ENCODE measurements at places on chromosomes 3 and 15.

DNA sequence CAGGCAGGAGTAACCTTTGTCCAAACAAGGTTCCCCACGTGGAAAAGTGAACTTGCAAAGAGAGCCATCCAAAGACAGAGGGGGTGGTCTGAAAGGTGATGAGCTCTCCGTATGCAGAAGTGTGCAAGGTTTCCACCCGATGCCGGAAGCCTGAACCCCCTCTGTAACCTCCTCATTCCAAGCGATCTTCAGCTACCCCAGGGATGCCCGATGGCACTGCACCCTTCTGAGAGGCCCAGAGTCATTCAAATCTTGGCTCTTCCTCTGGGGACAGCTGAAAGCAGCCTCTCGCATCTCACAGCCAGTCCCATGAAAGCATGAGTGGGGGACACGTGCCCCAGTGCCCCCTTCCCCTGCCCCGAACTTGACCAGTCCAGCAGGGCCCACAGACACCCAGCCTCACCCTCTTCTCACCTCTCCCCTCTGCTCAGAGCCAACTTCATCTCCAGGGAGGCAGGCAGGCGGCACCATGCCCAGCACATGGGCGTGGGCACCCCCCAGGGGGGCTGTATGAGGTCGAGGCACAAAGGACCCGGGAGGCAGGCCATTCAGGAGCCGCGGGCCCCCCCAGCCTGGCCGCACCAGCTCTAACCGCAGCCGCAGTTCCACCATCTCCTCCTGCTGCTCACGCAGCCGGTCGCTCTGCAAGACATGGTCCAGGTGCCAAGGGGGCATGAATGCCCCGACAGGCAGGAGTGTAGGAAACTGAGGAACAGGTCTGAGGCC lies 8.7 kb downstream of the KIF7 start:
- DNase-seq = no peak

DNA sequence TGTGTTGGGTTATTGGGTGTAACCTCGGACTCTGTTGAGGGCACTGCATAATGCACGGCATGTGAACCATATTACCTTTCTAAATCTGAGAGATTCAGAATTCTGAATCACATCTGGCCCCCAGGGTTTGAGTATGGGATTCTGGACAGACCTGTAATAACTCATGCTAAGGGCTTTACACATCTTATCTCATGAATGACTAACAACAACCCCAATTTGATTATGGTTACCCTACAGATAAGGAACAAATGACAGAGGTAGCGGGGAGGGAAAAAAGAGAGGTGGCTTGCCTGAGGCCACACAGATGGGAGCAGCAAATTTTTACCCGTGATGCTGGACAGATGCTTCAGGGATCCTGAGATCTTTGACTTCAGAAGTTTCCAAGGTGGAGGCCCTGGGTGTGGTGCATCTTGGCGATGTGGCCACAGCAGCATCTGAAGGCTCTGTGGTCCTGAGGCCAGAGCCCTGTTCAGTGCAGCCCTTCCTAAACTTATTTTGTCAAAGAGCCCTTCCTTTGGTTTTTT lies 43.8 kb downstream of the POMGNT2 start:
- DNase-seq = no peak

GRCh38 chr3:51739110-51739509 lies 32.2 kb downstream of the GRM2 start:
- no peak for DNase-seq

- no peak for DNase-seq
Measured at GRCh38 chr3:175751089-175751488, 892.0 kb downstream of the NAALADL2 start.

GRCh38 chr3:18295171-18295920 lies 129.8 kb downstream of the SATB1 start:
- no peak for DNase-seq

DNA sequence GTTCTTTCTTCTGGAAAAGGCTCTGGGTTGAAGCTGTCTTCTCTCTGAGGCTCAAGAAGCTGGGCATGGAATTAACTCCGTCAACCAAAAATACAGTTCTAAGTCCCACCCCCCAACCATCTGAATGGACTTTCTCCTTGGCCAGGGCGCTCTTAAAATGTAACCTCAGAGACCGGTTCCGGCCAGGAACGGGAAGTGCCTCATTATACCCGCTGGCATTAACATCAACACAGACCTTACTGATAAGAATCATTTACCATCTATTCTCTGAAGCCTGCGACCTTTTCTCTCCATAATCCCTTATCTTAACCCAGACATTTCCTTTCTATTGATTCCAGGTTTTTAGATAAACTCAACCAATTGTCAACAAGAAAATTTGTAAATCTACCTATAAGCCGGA lies 64.7 kb downstream of the ATP1B3 start:
- DNase-seq = no peak

- DNase-seq = no peak
Measured at GRCh38 chr3:50672656-50673055, 2.1 kb upstream of the DOCK3 start.

GRCh38 chr3:156867174-156867573 lies 41.0 kb downstream of the LEKR1 start:
- no peak for DNase-seq

GRCh38 chr3:13141183-13141582 lies 68.0 kb upstream of the IQSEC1 start:
- no peak for DNase-seq

DNA sequence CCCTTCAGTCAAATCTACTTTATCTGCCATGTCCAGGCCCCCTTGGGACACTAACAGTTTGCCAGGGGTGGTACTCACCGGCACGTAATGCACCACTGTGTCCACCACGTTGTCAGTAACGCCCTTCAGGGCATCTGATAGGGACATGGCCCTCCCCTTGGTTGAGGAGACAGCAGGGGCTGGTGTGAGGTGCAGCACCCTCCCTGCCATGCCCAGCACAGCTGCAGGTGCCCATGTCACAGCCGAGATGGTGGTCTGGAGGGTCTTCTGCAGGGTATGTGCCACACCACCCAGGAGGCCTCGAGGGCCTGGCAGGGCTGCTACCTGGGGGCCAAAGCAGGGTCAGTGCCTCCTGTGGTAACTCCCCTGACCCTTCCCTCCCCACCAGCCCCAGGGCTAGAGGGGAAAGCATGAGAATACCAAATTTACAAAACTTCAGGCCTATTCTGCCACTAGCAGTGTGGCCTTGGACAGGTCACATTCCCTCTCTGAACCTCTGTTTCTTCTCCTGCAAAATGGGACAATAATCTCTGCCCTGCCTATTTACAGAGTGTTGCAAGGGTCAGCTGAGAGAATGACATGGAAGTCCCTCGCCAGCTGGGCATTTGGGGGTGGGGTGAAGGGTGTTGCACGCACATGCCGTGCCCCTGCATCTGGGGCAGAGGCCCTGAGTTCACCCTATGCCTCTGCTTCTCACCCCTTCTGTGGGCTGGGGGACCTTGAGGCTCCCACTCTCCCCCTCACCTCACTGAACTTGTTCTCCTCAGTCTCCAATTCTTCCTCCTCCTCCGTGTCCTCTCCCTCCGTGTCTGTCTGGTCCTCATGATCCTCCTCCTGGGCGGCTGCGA lies 11.8 kb upstream of the KIF7 start:
- no peak for DNase-seq

GRCh38 chr15:72237029-72237852 lies 6.3 kb upstream of the PKM start:
- peak; percentile 35 for DNase-seq

GRCh38 chr3:23519314-23520208 lies 286.2 kb upstream of the UBE2E1 start:
- no peak for DNase-seq

GRCh38 chr3:101625879-101626278 lies 51.1 kb downstream of the ZBTB11 start:
- DNase-seq = no peak

DNA sequence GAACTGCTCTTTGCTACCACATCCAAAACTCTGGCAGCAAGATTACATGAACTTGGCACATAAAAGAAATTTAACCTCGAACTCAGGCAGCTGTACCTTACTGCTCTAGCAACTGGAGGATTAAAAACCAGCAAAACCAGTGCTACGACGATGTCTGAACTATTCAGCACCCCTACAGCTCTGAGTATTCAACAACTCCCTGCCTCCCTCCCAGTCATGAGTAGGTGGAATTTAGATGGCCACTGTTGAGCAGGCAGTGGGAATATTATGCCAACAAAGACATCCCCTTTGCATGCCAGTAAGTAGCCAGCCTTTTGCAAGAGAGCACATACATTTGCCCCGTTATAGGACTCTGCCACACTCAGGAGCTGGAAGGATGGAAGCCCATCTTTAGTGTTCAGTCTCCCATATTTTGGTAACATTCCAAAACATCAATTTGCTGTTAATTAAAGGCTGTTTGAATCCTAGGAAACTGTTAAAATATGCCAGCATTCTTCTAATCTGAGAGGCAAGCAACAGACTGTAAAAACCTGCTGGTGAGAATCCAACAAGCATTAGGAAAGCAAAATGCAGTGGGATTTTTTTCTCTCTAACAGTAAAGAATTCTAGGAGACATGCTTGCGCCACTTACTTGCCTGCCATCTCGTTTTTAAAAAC lies 85.4 kb downstream of the ZNF385D start:
- DNase-seq = no peak

DNA sequence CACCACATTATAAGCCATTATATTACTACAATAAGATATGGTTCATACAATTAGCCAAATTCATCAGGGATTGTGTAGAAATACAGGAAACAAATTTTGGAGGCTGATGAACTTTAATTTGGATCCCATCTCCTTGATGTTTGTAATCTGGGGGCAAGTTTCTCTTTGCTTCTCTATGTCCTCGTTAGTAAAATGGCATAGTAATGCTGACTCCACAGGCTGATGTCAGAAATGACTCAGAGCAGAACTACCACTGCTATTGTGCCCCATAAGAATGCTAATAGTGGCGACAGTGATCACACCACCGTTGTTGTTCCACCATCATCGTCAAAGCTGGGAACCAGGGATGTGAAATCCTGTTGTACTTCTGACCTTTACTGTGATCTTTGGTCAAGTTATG lies 722.3 kb upstream of the LMCD1 start:
- DNase-seq = no peak

- DNase-seq = no peak
Measured at GRCh38 chr3:7953449-7954014, 548.1 kb upstream of the LMCD1 start.

GRCh38 chr3:22971497-22971896 lies 231.6 kb upstream of the UBE2E2 start:
- no peak for DNase-seq

DNA sequence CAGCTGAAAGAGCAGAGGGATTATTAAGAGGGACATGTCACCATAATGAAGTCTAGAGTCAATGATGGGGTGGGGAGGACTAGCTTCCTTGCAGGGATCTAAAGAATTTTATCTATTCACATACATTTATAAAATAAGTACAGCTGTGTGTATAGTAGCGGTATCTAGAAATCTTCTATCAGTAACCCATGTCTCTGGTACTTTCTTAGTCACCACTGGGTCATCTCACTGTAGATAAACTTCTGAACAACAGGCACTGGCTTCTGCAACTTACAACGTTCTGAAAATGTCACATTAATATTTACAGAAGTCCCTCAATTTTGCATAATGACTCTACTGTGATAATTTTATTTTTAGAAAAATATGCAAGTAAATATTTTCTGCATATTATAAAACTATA lies 401.7 kb downstream of the TBC1D5 start:
- DNase-seq = no peak

GRCh38 chr15:53693729-53694475 lies 65.6 kb downstream of the WDR72 start:
- DNase-seq = no peak

DNA sequence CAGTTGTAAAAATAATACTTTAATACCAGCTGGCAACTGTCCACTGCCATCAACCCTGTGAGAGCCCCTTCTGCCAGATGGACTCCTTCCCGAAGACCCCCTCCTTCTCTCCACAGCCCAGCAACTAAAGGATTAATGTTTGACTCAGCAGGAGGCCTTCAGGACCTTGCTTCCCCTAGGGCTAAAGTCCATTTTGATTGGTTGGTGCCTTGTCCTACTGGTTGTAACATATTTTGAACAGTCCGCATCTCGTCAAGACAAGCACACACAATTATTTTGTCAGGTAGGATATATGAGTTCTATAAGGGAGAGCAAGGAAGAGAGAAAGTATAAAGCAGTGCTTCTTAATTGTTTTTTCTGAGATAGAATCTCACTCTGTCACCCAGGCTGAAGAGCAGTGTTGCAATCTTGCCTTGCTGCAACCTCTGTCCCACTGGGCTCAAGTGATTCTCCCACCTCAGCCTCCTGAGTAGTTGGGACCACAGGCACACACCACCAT lies 18.6 kb downstream of the ACOX2 start:
- no peak for DNase-seq

DNA sequence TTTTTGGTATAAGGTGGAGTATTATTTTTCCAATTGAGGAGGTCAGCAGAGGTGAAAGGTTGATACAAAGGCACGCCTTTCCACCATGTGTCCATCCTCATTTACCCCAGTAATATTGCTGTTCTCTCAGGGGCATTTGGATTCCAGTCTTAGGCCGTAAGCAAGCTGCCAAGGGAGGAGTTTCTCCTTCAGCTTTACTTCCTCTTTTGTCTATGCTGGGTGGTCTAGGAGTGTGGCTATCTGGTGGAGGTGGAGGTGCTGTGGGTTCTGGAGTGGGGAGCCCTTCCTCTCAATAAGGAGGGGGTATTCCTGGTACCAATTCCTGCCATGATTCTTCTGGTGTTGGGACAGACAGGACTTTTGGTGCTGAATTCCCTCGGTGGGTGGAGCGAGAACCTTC lies 340.6 kb downstream of the KCNH8 start:
- DNase-seq = no peak

DNA sequence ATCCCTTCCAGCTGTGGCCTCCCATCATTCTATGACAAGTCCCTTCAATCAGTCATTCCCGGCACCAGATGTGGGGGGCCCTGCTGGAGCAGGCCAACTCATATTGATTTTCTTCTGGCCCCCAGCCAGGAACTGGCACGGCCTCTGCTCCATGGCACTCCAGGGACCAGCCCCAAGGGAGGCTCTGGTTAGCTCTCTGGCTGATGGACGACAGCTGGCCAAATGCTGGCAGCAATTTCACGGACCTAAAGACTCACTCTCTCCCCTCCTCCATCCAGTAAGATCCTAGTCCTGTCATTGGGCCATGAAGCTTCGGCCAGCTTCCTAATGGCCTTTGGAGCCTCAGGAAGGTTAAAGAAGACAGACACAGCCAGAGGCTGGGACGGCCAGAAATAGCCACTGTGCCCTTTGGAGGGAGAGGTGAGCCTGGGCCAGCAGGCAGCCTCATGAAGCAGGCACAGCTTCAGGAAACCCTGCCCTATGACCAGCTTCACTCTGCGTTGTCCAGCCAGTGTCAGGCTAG lies 131.0 kb downstream of the MEX3B start:
- DNase-seq = no peak

- DNase-seq = no peak
Measured at GRCh38 chr3:161401389-161401788, 30.1 kb upstream of the SPTSSB start.

GRCh38 chr3:149340310-149340933 lies 7.0 kb upstream of the TM4SF18 start:
- no peak for DNase-seq

DNA sequence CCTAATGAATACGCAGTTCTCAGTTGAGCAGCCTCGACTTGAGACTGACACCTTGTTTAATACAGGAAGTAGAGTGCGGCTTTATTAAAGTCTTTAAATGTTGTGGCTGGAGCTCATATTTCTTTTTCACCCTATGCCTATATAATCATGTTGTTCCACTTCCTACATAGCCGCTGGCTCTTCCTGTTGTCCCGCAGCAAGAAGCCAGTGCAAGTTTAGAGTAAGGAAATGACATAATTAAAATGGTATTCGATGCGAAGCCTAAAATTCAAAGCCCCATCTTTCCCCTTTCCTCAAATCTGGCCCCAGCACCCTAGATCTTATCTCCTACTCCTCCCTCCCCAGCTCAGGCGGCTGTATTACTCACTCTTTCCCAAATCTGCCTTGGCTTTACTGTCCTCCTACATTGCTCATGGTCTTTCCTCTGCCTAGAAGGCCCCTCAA lies 7.5 kb upstream of the PHLDB2 start:
- no peak for DNase-seq

- DNase-seq = no peak
Measured at GRCh38 chr3:129003578-129004112, 2.5 kb downstream of the EFCC1 start.
